Stimulated activated CD8-positive, alpha-beta memory T cell treated with anti-CD3 and anti-CD28 coated beads, Interleukin-2, amount 100 ng/mL, for 1 hour (primary cell): ENCODE measurements at places on chromosomes 6 and 20.

- DNase-seq, result no peak
Observed at GRCh38 chr6:34792605-34793500, 970 bp downstream of the BLTP3A start.

GRCh38 chr6:56199956-56200355 lies 47.4 kb downstream of the COL21A1 start:
- DNase-seq, result no peak

DNA sequence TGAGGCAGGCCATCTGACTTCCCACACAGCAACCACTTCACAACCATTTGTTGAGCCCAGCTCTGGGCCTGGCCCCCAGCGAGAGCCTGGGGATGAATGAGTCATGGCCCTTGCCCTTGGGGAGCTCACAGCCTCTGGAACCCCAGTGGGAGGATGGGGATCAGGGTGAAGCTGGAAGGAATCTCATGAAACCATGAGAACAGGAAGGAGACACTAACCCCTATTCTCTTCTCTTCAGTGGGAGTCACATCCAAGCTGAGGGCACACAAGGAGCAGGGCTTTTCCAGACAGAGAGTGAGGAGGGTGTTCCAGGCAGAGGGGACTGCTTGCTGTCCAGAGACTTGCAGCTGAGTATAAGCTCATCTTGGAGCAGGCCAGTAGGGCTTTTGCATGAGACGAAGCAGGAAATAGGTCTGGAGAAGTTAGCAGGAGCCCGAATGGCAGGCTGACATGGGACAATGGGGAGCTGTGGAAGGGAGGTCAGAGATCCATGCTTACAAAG lies 7.5 kb downstream of the FOXS1 start:
- DNase-seq, result no peak

- DNase-seq, result no peak
Observed at GRCh38 chr6:1762203-1762602, 152.5 kb downstream of the FOXC1 start.

DNA sequence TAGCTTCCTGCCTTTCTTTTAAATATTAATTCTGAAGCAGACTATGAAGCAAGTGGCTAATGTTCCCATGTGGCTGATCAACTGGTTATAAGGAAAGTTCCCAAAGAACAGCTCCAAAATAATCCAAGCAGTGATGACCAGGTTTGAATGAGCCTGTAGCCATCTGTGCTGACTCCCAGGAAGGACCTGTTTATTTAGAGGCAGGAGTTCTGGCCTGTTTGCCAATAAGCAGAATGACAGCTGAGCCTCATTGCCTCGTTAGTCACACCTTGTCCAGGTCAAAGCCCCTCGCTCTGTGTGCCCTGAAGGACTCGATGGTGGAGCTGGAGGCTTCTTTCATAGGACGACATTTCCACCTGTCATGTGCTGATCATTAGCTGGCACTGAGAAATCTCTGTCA lies 97.4 kb downstream of the TMEM170B start:
- DNase-seq, result no peak

GRCh38 chr6:36577301-36577700 lies 16.9 kb upstream of the SRSF3 start:
- no peak for DNase-seq

DNA sequence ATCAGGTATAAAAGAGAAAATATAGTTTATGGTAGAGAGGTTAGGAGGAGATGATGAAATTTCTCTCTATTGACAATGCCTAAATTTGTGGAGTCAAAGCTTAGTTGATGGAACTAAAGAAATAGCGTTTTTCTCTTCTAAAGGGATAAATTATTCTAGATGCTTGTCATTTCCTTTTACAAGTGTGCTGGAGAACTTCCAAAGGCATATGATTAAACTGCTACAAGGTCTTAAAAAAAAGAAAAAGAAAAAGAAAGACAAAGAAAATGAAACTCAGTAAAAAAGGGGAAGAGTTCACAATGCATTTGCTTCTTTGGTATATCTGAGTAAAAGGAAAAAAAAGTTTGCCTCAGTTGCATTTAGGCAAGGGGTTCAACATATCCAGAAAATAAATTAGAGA lies 499.8 kb upstream of the PTCHD4 start:
- DNase-seq, result no peak

- DNase-seq, result no peak
Observed at GRCh38 chr6:143675382-143675900, 2.3 kb upstream of the PHACTR2 start.

- no peak for DNase-seq
Observed at GRCh38 chr6:47168180-47168579, 126.0 kb upstream of the ADGRF1 start.
